NCI-H69 (cell line): ENCODE measurements at places on chromosomes 6 and 20.

- no peak for DNase-seq
Measured at GRCh38 chr20:51366155-51366886, 176.2 kb downstream of the NFATC2 start.

DNA sequence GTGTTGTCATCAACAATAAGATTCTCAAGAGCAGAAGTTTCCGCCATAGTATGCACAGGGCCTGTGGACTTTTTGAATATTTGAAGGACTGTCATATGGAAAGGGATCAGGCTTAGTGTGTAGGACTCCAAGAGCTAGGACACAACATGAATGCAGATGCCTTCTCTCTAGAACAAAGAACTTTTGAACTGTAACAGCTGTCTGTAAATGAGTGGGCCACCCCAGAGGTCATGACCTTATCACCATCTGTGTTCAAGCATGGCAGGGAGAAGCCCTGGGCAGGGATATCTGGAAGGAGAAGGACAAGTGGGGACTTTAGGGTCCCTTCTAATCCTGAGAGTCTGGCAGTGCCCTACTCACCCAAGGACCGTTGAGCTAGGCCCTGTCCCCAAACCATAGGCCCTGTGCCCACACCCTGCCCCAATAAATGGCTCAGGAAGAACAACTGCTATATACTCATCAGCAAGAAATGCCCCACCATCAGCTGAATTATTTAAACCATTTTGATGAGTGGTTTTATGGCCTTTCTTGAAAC, 70.6 kb downstream of the MTHFD1L start:
- no peak for DNase-seq

DNA sequence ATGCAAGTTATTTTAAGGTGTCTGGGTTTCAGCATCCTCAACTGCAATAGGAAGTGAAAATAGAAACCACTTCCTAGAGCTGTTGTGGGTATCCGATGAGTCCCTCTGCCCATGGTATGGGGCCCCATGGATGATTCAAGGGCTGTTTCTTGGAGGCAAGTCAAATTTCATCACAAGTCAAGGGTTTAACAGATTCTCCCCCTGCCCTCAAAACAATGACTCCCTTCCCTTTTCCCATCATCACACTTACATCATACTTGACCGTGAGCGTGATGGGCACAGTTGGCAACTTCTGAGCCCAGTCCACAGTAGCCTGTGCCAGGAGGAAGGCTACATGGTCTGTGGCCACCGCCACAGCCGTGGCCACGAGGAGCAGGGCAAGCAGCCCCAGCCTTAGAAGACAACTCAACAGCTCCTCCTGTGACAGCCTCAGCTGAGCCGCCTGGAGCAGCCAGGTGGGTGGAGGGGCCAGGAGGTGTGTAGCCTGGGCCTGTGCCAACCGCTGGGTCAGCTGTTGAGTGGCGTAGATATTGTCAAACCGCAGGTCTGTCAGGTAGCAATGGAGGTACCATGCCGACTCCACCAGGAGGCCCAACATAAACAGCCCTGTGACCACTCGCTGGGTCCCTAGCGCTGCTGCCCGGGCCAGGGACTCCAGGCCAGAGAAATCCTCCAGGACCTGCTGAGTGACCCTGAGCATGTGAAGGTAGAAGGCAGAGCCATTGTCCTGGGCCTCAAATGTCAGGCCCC, 5.2 kb downstream of the OCSTAMP start:
- DNase-seq, result no peak

GRCh38 chr6:67248077-67248476, 1387.0 kb upstream of the ADGRB3 start:
- DNase-seq, result no peak

DNA sequence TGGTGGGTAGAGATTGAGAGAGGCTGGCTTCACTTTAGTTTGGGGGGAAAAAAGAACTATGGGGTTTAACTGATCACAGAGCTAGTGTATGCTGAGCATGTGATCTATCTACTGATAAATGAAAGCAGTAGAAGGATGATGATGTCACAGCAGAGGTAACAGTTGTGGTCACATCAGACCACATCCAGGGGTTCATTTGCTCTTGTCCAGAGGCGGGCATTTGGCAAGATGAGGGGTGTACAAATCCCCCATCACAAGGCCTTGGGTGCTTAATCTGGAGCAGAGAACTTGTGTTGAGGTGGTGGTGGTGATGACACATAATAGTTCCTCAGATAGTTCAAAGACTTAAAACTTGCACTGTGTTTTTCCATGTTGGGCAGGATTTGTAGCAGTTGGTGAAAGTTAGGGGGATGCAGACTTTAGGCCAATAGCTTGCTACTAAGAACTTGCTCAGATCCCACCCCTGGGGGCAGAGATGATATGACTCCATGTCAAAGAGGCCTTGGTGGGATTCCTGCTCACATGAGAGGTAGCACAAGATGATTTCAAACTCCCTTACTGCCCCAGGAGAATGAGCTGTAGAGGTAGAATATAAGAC, 63.4 kb downstream of the PRDM1 start:
- DNase-seq, result no peak

- DNase-seq, result no peak
Measured at GRCh38 chr6:33750244-33750991, 3.7 kb upstream of the IP6K3 start.

DNA sequence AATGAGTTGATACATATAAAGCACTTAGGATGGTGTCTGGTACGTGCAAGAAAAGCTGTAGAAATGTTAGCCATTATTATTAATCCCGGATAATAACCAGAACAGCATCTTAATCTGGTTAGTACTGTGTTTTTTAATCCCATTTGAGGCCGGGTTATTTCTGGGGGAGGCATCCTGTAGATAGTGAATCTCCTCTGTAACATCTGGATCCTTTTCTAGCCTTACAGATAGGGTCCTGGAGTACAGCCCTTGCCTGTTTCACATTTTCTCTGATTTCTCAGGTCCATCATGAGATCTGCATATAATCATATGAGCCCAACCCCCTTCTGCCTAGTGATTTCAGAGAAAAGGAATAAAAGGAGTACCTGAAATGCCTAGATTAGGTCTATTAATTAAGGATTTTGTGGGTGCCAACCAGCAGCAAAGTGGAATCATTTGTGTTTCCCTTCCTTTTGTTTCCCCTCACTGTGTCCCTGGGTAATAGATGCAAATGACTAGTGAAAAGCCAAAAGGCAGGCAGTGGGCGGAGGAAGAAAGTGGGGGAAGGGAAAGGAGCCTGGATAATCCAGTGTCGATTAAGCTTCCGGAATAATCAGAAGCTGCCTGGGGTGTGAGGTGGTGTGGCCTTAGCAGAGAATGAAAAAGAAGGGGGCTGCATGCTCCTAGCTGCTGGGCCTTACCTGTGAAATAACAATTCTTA, 88.9 kb downstream of the SOBP start:
- peak; percentile 15 for DNase-seq

- peak; percentile 76 for DNase-seq
Measured at GRCh38 chr6:136549300-136550044, 750 bp downstream of the MAP7 start.

DNA sequence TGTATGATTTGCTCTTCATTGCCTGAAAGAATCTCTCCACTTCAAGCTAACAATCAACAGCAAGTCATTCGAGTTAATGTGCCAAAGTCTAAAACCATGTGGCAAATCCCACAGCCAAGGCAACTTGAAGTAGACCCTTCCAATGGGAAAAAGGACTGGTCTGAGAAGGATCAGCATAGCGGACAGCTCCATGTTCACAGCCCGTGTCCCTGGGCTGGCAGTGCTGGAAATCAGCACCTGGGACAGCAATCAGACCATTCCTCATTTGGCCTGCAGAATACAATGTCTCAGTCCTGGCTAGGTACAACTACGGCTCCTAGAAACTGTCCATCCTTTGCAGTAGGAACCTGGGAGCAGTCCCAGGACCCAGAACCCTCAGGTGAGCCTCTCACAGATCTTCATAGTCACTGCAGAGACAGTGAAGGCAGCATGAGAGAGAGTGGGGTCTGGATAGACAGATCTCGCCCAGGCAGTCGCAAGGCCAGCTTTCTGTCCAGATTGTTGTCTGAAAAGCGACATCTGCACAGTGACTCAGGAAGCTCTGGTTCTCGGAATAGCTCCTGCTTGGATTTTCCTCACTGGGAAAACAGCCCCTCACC, 1.1 kb downstream of the GJA10 start:
- DNase-seq, result no peak

- peak; percentile 51 for DNase-seq
Measured at GRCh38 chr20:17848249-17849048, 120.1 kb downstream of the SNX5 start.

DNA sequence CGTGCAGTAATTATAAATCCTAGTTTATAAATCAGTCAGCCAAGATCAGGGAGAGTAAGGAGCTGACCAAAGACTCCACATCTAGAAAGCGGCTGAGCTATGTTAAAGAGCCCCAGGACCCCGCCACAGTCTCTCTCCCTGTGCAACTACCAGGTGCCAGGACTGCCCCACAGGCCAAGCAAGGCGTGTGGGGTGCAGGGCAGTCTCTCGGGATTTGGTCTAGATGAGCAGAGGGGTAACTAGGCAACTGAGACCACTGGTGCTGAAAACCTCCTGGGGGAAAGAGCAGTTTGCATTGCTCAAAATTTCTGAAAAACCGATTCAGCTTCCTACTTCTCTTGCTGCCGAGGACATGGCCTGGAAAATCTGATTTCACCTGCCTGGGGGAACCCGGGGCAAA, 10.4 kb downstream of the PMEPA1 start:
- DNase-seq, result no peak

DNA sequence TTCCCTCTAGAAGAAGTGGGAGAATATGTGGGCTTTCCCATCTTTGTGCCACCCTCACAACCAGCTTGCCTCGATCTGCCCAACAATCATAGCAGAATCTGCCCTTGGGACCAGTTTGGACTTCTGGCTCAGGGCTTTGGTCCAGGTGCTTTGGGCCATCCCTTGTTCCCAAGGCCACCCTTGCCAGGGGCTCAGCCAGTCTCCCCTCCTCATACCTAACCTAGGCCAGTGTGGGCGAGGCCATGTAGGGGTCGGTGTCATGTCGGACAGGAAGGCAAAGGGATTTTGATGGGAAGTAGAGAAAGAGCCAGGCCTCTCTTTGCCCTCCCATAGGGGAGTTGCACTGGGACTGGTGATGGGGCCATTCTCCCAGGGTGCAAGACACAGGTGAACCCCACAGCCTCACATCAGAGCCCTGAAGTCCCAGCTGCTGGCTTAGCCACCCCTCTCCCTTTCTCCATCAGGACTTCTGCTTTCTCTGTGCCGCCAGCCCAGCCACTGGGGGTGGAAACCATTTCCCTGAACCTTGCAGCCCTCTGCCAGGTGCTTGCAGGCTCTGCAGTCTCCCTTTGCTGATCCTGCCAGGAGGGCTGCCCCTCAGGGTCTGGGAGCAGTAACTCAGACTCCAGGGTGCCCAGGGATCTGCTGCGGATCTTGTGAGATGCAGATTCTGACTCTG, 60.7 kb downstream of the SLC24A3 start:
- no peak for DNase-seq

GRCh38 chr6:162441991-162442390, 285.6 kb downstream of the PRKN start:
- DNase-seq, result no peak

GRCh38 chr6:40232698-40233097, 298.4 kb upstream of the MOCS1 start:
- DNase-seq, result no peak

DNA sequence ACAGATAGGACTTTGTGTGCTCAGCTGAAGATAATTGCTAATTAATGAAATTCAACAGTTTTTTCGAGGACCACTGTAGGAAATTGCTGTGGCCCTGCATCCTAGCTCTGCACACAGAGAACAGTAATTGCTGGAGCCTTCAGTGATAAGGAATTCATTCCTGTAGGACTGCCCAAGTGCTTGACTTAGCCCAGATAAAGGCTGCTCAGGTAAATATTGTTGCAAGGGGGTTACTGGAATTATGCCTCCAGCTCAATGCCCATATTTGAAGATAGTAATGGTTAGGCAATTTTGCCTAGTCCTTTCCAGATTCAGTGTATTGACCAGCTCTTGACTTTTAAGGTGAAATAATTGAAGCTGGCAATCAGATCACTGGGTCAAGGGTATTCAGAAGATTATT, 122.9 kb downstream of the SLC24A3 start:
- DNase-seq, result no peak

GRCh38 chr20:10522328-10522727, 87.2 kb downstream of the SLX4IP start:
- peak; percentile 58 for DNase-seq
